ENCODE measurements at places on chromosomes 2 and 18.

GRCh38 chr2:43540021-43540779 is 55.6 kb downstream of the THADA start:
- DNase-seq: no peak

- DNase-seq: no peak
Observed at GRCh38 chr2:72864500-72864899, 22.7 kb upstream of the SPR start.

GRCh38 chr2:119259296-119259860 is 35.7 kb downstream of the STEAP3 start:
- no peak for DNase-seq

GRCh38 chr2:105394951-105395611 is 3.8 kb downstream of the FHL2 start:
- DNase-seq: no peak

GRCh38 chr2:149465873-149466272 is 121.7 kb downstream of the MMADHC start:
- no peak for DNase-seq

DNA sequence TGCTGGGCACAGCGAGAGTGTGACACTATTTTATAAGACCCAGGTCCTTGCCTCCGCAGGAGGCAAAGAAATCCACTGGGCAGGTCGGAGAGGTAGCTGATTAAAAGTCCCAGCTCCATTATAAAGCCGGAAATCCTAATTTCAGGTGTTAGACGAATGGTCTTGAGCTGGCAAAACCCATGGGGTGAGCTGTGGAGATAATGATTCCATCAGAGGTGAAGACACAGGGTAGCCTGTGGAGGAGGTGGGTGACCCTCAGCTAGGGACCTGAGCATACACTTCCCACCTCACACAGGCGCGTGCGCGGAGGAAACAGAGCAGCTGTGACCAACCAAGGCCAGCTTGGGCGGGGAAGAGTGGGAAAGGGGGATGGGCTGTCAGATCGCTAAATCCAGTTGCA is 201.7 kb upstream of the CXCR4 start:
- DNase-seq: no peak

- peak; percentile 39 for DNase-seq
Observed at GRCh38 chr2:209425471-209426071, 1.7 kb downstream of the MAP2 start.

- DNase-seq: no peak
Observed at GRCh38 chr2:38187541-38188011, 111.6 kb upstream of the CYP1B1 start.

DNA sequence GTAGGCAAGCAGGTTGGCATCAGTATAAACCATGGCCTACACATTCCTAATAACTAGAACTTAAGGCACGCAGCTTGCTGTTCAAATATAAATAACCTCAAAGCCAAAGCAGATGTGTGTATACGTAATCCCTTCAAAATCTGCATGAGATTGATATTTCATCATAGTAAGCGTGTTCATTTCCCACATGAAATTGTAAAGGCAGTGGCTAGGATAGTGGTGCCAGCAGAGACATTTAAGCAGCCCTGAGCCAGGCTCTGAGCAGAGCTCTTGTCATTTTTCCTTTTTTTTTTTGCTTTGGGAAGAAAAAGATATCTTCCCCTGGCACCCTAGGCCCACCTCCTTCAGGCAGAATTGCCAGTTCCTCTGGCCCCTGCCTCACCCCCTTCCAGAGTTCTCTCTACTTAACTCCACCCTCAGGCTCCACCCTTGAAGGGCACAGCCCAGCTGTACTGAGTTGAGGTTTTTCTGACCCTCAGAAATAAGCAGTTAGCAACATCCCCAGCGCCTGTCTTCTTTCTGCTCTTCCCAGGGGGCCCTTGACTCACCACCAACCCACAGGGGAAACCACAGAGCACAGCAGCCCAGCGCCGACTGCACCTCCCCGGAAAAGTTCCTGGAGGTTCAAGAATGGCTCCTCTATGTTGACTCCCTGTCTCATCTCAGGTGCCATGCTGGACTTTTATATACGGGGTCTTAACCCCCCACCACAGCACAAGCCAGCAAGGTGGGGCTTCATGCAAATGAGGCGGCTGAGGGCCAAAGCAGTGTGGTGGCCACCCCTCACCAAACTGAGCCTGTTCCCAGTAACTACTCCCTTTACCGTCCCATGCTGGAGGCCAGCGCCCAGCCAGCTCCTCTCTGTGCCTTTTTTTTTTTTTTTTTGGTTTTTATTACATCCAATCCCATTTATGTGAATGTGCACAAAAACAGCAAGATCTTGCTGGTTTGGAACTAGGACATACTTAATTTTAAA is 84.7 kb downstream of the EHD3 start:
- no peak for DNase-seq

GRCh38 chr2:129024796-129025195 is 706.1 kb upstream of the HS6ST1 start:
- no peak for DNase-seq

- no peak for DNase-seq
Observed at GRCh38 chr18:46672062-46672970, 15.3 kb upstream of the LOXHD1 start.

- no peak for DNase-seq
Observed at GRCh38 chr2:216546641-216547403, 48.2 kb downstream of the RPL37A start.

GRCh38 chr2:7133521-7133920 is 216.3 kb downstream of the RNF144A start:
- DNase-seq: no peak

DNA sequence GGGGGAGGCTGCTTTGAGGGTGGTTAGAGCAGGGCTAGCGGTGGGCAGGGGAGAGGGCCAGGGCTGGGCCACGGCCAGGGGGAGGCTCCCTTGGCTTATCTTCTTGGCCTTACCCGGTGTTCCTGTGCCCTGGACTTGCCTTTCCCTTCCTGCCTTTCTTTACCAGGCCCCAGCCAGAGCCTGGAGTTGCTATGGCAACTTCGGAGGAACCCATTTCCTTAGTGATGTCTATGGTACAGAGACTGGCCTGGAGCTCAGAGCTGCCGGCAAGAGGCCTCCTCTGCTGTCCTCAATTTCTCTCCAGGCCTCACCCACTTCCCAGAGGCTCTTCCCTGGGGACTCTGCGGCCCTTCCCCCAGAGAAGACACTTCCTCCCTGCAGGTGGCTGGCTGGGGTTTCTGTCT is 11.5 kb downstream of the SPEG start:
- no peak for DNase-seq

DNA sequence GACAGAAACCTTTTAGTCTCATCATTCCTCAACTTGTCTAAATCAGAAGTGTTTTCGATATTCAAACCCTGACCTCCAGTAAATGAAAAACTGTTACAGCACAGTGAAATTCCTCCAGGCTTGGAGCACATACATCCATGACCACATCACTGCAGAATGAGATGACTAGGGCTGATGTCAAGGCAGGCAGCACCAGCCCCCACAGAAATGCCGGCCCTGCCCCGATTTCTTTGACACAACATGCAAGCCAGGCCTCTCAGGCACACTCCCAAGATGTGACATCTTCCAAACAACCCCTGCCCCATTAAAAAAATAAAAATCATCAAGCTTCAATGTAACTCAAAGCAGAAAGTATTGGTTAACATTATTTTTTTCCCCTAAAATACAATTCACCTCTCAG is 103.3 kb downstream of the CTAGE1 start:
- DNase-seq: no peak

DNA sequence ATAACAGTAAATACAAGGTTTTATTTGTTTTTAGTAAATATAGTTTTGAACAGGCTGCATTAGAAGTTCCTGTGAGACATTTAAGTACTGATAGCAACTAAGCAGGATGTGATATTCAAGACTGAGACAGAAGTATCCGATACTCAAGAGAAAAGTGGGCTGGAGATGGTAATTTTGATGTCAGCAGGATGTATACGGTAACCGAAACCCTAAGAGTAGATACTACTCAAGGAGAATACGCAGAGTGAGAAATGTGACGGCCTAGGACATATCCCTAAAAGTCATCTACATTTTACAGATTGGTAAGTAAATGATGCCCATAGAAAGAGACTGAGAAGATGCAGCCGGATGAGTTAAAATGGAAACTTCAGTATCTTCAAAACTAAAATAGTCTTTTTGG is 115.4 kb downstream of the GORASP2 start:
- no peak for DNase-seq

- DNase-seq: no peak
Observed at GRCh38 chr2:82740527-82740926, 1718.6 kb downstream of the SUCLG1 start.

GRCh38 chr18:64202863-64203262 is 54.0 kb upstream of the LINC00305 start:
- DNase-seq: no peak

- no peak for DNase-seq
Observed at GRCh38 chr2:19743641-19744040, 158.1 kb downstream of the TTC32 start.

DNA sequence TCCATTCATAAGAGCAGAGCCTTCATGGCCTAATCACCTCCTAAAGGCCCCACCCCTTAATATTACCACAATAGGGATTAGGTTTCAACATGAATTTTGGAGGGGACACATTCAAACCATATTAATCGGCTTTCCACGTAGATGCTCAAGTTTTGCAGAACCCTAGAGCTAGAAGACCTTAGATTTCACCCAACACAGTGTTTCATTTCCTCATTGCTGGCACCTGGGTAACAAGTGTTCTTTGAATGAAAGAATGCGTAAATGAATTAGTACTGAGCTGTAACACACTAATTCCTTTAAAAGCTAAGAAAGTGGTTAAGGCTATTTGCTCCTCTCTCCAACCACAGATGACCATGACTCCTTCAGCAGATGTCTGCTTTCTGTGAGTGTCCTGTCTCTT is 252.5 kb downstream of the SMAD2 start:
- DNase-seq: no peak

GRCh38 chr18:25326361-25326952 is 25.5 kb downstream of the ZNF521 start:
- DNase-seq: no peak

DNA sequence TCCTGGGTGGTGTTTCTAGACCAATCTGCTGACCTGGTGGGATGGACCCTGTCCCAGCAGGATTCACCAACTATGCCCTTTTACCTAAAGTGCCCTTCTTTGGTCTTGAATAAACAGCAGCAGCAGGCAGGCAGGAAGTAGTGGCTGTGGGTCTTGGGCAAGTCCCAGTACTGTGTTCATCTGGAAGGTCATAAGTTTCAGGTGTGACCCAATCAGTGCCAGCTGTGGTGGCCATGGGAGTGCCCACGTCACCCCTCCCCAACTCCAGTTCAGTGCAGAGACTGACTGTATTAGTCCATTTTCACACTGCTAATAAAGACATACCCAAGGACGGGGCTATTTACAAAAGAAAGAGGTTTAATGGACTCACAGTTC is 148.3 kb upstream of the SRD5A2 start:
- no peak for DNase-seq

- DNase-seq: no peak
Observed at GRCh38 chr2:20596973-20597859, 53.7 kb downstream of the HS1BP3 start.

DNA sequence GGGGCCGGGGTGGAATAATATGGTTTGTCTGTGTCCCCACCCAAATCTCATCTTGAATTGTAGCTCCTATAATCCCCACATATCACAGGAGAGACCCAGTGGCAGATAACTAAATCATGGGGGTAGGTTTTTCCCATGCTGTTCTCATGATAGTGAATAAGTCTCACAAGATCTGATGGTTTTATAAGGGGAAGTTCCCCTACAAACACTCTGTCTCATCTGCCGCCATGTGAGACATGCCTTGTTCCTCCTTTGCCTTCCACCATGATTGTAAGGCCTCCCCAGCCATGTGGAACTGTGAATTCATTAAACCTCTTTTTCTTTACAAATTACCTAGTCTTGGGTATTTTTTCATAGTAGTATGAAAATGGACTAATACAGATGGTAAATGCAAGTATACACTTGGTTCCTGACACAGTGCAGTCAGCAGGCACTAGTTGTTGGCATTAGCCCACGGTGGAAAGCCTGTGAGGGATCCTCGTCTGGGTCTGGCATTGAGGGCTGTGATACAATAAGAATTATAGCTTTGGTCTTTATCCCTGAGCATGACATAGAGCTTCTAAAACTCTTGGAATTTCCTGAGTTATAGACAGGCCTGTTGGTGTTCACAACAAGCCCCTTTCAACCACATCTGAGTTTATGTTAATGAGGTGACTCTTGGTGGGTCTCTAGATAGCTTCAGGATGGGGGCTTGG is 135.8 kb downstream of the CABLES1 start:
- no peak for DNase-seq

GRCh38 chr2:200477667-200478131 is 32.2 kb downstream of the KCTD18 start:
- no peak for DNase-seq

- DNase-seq: no peak
Observed at GRCh38 chr2:46855805-46856204, 59.8 kb downstream of the MCFD2 start.

DNA sequence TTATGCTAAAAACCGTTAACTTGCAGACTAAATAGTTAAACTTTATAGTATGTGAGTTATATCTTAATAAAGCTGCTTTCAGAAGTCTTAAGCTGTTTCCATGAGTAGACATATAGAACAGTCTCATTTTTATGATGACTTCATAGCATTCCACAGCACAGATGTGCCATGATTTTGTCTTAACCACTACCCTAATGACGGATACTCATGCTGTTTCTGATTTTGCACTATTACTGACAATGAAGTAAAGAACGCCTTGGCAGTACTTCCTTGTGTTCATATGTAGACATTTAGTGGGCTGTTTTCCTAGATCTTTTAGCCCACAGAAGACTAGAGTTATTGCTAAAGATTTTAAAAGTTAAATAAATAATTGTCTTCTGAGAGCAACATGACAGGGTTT is 175.6 kb upstream of the RAB6C start:
- DNase-seq: no peak

- no peak for DNase-seq
Observed at GRCh38 chr2:19861813-19862212, 40.0 kb downstream of the TTC32 start.

Measured in left renal cortex interstitium (tissue), 4 donors.